Neuronal stem cell (in vitro differentiated cells): ENCODE measurements at places on chromosomes 4 and X.
A peak's percentile ranks its signal among the peaks of the same experiment; 100 is the strongest.

DNA sequence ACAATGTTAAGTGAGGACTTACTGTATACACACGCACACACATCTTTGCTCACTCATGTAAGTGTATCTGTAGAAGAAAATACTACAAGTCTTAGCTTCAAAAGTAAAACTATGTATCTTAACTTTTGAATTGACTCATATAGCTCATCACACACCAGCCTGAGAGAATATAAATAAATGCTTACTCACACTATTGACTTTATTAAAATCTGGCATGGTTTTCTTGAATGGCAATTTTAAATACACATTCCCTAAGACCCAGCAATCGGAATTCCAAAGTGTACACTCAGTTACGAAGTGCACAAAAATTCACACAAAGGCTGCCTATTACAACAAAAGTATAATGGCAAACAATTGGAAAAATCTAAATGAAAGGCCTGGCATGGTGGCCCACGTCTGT is 2.0 kb downstream of the ERCC6L start:
- no peak for DNase-seq

DNA sequence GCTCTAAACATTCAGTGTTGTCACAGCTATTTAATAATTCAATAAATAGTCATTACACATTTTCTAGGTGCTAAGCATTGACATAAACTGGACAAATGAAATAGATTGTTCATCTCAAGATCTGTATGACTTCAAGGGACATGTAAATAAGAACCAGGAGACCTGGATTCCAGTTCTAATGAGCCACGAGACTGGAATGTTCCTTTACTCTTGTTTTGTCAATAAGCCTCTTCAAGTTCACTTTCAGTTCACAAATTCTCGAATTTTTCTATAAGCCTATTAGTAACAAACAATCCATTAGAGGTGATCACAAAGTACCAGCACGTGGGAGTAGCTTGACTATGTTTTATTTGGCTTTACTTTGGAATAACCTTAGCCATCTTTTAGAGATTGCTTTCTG is 514.0 kb upstream of the SMIM31 start:
- DNase-seq: no peak

GRCh38 chrX:150058728-150059127 is 120.4 kb upstream of the EOLA2 start:
- DNase-seq: no peak

GRCh38 chrX:118901991-118902390 is 72.4 kb upstream of the LONRF3 start:
- DNase-seq: no peak

DNA sequence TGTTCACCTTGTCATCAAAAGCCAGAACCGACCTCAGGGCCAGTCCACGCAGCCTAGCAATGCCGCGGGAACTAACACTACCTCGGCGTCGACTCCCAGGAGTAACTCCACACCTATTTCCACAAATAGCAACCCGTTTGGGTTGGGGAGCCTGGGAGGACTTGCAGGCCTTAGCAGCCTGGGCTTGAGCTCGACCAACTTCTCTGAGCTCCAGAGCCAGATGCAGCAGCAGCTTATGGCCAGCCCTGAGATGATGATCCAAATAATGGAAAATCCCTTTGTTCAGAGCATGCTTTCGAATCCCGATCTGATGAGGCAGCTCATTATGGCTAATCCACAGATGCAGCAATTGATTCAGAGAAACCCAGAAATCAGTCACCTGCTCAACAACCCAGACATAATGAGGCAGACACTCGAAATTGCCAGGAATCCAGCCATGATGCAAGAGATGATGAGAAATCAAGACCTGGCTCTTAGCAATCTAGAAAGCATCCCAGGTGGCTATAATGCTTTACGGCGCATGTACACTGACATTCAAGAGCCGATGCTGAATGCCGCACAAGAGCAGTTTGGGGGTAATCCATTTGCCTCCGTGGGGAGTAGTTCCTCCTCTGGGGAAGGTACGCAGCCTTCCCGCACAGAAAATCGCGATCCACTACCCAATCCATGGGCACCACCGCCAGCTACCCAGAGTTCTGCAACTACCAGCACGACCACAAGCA is 898 bp downstream of the UBQLN2 start:
- DNase-seq: peak; percentile 6

GRCh38 chr4:146842876-146843275 is 102.8 kb downstream of the TTC29 start:
- DNase-seq: no peak

GRCh38 chr4:123517176-123517575 is 120.6 kb downstream of the SPRY1 start:
- no peak for DNase-seq

- no peak for DNase-seq
These were observed 2.3 kb downstream of the MAP3K15 start for GRCh38 chrX:19512961-19513360.

DNA sequence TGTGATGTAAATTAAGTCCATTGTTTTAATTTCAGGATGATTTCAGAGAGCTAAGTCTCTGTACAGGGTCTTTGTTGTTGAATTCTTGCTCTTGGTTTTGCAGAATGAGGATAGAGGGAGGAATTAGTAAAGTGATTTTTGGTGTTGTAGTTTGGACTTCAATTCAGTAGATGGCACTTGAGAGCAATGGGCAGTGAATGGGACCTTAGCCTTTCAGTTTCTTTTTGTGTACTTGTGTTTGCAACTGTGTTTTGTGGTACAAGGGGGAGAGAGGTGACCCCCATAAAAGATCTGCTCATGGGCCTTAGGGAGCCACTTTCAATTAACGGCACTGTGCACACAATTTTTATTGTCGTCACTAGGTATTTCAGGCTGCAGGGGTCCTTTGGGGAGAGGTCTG is 340.0 kb downstream of the DCAF12L2 start:
- no peak for DNase-seq

DNA sequence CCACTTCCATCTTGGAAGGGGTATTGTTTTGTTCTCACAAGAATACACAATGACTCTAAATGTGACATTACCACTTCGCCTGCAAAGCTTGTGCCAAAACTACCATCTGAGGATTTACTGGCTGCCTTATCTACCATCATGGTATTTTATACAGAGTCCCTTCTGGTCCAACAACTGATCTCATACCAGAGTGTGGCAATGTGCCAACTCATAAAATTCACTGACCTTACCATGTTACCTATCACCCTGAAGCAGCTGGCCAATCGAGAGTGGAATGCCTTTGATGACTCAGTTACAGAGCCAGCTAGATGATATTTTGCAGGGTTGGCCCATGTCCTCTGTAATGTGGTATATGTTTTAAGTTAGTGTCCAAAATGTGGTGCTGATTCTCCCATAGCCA is 3.8 kb upstream of the SERPINA7 start:
- DNase-seq: no peak

- no peak for DNase-seq
These were observed 216.6 kb downstream of the SHROOM3 start for GRCh38 chr4:76651616-76652015.

GRCh38 chr4:87009095-87009648 is 74.4 kb downstream of the AFF1 start:
- DNase-seq: no peak

DNA sequence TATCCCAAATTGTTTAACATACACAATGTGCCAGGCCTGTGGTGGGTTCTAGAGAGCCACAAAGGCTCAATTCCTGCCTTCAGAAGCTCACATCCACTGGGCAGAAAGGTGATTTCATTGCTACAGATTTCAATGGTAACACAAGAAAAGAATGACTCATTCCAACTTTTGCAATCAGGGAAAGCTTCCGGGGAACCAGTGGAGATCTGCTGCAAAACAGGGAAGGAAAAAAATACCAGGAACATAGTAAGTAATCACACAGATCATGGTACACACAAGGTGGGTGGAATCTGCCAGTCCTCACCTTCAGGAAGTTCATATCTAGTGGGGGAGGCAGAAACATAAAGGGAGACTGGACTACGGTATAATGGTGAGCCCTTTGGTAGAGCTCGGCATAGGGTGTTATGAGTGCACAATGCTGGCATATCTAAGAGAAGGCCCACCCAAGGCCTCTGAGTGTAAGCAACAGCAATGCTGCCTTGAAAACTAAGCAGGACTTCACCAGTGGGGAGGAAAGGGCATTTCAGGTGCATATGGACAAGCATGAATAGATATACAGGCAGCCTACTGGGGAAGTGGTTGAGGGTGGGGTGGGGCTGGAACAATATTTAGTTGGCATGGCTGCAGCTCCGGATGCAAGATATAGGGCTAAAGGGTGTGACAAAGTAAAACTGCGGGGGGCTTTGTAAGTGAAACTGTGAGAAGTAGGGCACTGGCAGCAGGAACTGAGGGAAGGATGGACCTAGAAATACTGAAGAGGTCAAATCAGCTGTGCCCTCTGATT is 24.2 kb downstream of the GPRIN3 start:
- DNase-seq: no peak

DNA sequence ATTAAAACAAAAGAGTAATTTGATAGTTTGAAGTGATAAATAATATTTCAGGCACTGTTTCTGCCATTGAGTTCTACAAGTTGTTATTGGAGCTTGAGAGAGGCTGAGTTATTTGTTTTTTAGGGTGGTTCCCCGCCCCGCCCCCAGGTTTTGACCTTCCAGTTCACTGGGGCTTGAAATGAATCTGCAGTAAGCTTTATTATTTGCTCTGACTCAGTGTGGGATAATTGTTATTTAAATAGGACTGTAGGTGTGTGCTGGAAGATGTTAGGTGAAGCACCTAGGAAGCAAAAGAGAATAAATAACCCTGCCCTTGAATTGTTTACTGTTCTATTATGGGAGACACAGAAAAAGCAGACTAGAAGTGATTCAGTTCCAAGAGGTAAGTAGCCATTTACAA is 81.2 kb upstream of the KCNIP4 start:
- no peak for DNase-seq

DNA sequence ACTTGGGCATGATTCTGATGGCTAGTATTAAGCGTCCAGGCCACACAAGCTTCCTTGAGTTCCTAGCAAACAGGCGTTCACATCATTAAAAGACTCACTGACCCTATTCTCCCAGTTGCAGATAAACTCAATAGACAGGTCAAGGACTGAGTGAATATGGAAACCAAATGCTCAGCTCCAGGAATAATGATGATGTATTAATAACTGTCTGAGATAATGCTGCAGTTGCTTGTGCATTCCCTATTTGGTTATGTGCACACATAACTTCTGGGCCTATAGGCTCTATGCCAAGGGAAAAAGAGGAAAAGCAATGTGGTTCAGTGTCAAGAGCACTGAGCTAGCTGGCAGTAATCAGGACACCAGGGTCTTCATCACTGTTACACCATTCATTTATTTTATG is 3.5 kb downstream of the RAB9B start:
- no peak for DNase-seq

GRCh38 chrX:100447655-100448397 is 37.8 kb upstream of the PCDH19 start:
- DNase-seq: peak; percentile 18

- no peak for DNase-seq
These were observed 38.7 kb upstream of the DCLK2 start for GRCh38 chr4:150039274-150040127.

DNA sequence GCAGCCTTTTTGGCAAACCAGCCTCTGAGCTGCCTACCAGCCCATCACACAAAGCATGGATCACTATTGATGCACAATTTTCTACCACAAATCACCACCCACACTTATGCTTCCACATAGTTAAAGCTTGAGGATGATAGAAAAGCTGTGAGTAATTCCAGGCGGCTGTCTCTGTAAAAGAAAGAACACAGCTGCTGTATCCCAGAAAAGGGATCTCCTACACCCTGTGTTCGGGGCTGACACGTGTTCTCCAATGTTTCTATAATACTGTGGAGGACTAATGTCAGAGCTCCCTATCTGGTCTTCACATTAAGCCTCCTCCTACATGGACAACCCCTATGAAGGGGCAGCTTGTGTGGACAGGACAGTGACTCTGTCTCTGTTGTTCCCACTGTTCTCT is 12.5 kb upstream of the BRS3 start:
- no peak for DNase-seq

DNA sequence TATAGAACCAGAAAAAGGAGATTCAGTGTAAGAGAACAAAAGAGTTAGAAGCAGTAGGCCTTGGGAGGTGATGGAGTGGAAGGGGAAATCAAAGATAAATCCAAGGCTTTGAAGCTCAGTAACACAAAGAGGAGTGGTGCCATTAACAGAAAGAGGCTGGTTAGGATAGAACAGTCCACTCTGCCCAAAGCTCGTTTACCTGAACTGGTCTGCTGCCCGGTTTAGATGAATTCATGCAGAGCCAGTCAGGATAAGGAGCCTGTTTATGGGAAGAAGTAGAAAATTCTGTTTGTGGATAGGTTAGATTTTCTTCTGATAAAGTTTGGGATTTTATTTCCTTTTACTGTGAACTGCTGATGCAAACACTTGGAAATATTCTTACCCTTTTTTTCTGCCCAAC is 80.6 kb downstream of the HMGB2 start:
- DNase-seq: no peak

DNA sequence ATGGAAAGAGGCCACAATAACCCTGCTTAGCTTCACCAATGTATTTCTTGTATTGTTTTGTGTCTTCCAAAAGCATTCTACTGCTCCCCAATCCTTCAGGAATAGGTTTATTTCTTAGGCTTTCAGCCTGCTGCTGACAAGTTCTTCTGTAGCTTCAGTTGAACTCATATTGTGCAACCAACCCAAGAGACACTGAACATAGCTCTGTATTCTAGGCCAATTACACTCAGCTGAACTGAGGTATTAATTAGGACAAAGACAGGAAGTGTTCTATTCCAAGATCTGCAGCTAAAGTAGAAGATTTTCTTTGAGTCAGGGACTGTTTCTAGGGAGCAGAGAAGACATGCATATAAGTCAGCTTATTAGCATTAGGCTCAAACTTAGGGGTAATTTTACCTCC is 151.8 kb downstream of the LHFPL1 start:
- DNase-seq: no peak

GRCh38 chr4:23333556-23333945 is 556.3 kb downstream of the PPARGC1A start:
- no peak for DNase-seq

GRCh38 chr4:184166736-184167135 is 50.9 kb downstream of the ENPP6 start:
- DNase-seq: no peak

DNA sequence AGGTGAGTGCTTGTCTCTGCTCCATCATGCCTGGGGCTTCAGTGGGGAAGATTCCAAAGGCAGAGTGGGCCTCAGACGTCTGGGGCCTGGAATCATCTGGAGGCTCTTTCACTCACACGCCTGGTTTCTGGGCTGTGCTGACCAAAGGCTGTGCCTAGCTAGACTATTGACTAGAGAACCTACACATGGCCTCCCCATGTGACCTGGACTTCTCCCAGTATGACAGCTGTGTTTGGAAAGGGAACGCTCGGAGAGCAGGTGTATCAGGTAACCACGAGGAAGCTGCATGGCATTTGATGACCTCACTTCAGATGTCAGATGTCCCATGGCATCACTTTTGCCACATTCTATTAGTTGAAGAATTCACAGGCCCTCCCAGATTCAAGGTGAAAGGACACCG is 51.0 kb downstream of the ADGRL3 start:
- DNase-seq: no peak

GRCh38 chrX:103099691-103100090 is 6.7 kb upstream of the NXF3 start:
- DNase-seq: no peak

- no peak for DNase-seq
These were observed 25.7 kb downstream of the ARL9 start for GRCh38 chr4:56531149-56531770.
